Activated T-cell treated with anti-CD3 and anti-CD28 coated beads for 24 hours (primary cell): ENCODE measurements at places on chromosomes 6 and 20.

DNA sequence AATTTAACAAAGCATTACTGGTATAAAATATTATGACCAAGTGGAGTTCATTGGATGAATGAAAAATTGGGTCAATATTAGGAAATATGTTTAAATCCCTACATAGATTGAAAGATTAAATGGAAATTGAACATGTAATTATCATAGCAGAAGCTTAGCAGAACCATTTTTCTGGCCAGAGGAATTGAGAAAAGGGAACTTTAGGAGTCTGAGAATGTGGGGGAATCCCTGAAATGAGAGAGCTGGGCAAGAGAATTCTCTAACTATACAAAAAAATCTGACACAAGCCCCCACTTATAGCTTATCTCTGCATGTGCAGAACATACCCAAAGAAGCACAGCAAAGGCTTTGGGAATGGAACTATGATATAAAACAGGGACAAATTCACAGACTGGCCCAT is 67.4 kb upstream of the ARHGAP18 start:
- DNase-seq, result no peak

DNA sequence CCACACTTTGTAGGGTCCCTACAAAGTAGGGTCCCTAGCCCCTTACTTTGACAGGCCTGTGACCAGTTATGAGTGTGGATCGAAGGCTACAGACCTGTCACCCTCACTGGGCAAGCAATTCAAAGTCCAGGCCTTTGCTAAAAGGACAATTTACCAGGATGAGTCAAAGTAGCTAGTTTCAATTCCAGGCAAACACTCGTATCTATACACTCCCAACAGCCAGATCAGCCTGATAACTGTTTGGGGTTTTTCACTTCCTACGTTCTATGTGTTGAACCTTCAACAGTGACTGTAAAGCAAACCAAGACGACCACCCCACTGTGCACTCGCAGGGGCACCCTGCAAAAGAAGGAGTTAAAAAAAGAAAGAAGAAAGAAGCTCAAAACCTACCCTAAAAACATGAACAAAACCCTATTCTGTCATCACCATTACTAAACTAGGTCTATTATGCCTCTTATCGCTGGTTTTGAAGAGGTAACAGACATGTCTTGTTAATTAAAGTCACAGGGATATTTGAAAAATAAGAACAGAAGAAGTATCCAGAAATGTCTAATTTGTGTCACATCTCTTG is 3.2 kb downstream of the GFOD1 start:
- DNase-seq, result no peak

DNA sequence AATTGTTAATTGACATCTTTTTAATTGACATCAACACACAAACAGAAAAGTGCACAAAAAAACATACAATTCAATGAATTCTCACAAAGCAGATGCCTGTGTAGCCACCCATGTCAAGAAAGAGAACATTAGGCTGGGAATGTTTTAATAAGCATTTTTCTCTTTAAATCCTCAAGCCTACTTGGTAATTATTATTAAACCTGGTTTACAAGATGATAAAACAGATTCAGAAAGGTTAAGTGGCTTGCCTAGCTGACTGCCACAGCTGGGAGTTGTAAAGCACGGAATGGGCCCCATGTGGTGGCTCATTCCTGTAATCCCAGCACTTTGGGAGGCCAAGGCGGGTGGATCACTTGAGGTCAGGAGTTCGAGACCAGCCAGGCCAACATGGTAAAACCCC is 90.0 kb upstream of the AKAP12 start:
- DNase-seq, result no peak

DNA sequence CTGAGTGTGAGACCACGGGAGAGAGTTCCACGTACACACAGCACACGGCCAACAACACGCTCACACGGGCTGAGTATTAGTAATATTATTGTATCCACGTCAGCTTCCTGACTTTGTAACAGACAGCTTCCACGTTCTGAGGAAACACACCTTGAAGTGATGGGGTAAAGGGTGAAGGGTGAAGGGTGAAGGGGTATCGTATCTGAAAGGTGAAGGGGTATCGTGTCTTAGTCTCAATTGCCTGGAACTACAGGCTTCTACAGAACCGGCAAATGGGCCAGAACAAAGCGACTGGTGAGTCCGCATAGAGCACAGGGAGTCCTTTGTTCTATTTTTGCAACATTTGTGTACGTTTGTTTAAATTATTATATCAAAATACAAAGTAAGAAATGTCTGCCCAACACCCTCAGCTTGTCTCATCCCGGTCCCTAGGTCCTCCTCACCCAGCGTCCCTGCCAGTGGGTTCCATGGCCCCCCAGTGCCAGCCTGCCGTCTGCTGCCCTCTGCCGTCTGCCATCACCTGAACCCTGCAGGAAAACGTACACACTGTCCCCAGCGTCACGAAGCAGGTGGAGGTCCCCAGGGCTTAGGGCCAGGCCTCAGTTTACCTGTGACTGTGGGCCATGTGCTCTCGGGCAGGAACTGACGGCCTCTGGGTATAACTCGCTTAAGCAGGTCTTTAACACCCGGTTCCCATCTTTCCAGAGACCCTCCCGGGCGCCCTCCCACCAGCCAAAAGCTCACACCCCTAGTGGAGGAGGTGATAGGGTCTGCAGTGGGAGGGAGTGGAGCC is 4.4 kb upstream of the HELZ2 start:
- no peak for DNase-seq

GRCh38 chr6:45610374-45610773 is 232.6 kb upstream of the SUPT3H start:
- no peak for DNase-seq

- no peak for DNase-seq
Measured at GRCh38 chr20:46705378-46705729, 4.1 kb upstream of the SLC2A10 start.

DNA sequence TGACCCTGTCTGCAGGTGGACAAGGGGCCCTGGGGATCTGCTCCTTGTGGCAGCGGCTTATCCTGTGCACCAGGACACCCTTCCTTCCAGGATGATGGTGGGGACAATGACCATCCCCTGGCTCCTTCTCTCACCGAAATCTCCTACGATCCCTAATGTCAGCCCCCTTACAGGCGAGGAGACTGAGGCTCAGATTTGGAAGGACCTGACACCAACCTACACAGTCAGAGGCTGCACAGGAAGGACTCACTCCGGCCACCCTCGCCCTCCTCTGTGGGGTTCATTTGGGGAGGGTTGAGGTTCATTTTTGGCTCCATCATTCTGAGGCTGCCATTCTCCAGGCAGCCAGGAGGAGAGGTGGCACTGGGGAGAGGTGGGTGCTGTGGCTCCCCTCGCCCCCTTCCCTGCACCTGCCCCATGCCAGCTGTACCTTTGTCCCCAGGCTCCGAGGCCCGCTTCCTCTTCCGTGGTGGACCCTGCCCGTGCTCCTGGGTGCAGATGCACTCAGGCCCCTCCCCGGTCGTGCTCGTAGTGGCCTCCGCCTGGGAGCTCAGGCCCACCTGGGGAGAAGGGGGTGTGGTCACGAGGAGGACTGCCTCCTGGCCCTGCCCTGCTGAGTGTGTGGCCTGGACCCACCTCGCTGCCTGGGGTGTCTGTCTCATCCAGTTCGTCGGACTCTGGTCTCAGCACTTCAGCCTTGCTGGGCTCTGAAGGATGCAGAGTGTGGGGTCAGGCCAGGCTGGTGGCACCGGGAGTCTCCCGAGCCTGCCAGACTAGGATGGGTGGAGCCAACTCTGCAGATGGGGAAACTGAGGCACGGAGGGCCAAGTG is 5.3 kb upstream of the CABLES2 start:
- DNase-seq, result no peak

- no peak for DNase-seq
Measured at GRCh38 chr20:19692100-19692499, 66.0 kb upstream of the RIN2 start.

GRCh38 chr6:34359418-34360158 is 32.9 kb downstream of the NUDT3 start:
- DNase-seq, result no peak

- DNase-seq, result no peak
Measured at GRCh38 chr20:33163856-33164762, 3.9 kb upstream of the BPIFA2 start.

- DNase-seq, result no peak
Measured at GRCh38 chr6:19719691-19720128, 117.5 kb upstream of the ID4 start.

DNA sequence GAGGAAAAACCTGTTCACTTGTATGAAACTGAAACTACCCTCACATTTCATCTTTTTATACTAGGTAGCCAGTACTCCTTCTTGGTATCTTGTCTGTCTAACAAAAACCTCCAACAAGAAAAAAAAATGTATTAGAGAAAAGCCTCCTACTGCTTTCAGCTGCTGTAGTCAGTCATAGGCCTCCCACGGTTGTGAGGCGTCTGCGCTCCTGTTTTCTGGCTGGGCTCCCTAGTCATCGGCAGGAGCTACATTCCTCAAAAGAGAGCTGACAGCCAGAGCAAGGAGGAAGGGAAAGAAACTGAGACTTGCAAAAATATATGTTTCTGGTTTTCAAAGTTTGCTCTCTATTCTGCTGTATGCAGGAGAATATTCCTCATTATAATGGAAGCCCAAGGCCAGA is 517.0 kb downstream of the LMBRD1 start:
- no peak for DNase-seq

GRCh38 chr20:13009682-13010406 is 1.1 kb downstream of the SPTLC3 start:
- DNase-seq, result no peak

DNA sequence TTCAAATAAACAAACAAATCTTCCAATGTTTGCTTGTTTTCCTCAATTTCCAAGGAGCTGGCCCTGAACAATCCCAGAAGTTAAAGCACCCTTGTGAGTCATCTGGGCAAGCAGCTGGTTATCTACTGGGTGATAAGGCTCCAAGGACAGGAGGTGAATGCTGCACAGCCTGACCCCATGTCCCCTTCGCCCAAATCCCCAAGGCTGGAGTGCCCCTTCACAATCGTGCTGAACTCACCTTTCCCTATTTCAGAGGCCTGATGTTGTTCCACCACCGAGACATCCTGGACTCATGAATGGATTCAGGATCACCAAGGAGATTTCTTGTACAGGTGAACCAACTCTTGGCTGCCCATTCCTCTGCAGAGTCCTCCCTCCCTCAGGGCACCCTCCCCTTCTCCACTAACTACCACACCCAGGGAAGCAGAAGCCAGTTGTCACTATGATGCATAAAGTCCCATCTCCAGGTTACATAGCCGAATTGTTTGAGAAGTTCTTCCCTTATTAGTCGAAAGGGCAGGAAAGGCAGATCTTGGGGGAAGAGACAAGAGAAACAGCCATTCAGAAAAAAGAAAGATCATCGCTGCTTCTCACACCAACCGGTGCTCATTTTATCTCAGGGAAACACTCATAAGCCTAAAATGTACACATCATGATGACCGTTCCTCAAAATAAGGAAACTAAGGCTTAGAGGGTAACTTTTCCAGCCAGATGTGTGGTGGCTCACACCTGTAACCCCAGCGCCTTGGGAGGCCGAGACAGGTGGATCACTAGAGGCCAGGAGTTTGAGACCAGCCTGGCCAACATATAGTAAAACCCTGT is 138.8 kb upstream of the RREB1 start:
- no peak for DNase-seq

GRCh38 chr6:130666786-130667185 is 160.4 kb upstream of the SMLR1 start:
- no peak for DNase-seq

DNA sequence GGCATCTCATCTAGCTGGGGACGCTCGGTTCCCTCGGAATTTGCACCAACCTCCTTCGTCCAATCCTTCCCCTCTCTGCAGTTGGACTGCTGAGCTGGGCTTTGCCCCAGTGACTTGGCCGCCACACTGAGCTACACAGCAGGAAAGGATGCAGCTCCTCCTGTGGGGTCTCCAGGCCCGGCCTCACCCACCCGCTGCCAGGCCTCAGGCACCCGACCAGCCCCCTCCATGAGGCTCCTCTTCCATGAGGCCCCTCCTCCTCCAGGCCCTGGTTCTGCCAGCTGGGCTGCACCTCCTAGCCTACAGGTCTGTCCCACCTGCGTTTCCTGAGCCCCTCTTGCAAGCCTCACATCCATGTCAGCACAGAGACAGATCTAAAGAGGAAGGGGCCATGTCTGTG is 369.9 kb downstream of the TAF4 start:
- no peak for DNase-seq
